Peyer's patch (tissue), 4 donors: ENCODE measurements at places on chromosomes 3 and 15. TPM values are rescaled to one million over a fixed set of nuclear protein-coding genes. Genes with fewer than 3 reads are reported as not detected.

The EBLN2 gene
- total RNA-seq = 14.9 TPM

The GOLGA6L7 gene
- not detected for total RNA-seq

The RNF168 gene
- total RNA-seq = 13.3 TPM

The HRG gene
- not detected for total RNA-seq

The RAD51 gene
- 1.1 TPM for total RNA-seq

The STAC gene
- total RNA-seq = not detected

The CPB1 gene
- total RNA-seq = 0.66 TPM

The ATP10A gene
- total RNA-seq = 1.6 TPM

The SLC28A1 gene
- 4.1 TPM for total RNA-seq

The ROPN1B gene
- not detected for total RNA-seq

The CHRD gene
- 0.53 TPM for total RNA-seq

The COL6A5 gene
- total RNA-seq = 1.7 TPM
